ENCODE measurements at places on chromosomes 3 and 15.
A peak's percentile ranks its signal among the peaks of the same experiment; 100 is the strongest.

GRCh38 chr3:31133541-31133940, 239.1 kb upstream of the GADL1 start:
- DNase-seq: no peak

DNA sequence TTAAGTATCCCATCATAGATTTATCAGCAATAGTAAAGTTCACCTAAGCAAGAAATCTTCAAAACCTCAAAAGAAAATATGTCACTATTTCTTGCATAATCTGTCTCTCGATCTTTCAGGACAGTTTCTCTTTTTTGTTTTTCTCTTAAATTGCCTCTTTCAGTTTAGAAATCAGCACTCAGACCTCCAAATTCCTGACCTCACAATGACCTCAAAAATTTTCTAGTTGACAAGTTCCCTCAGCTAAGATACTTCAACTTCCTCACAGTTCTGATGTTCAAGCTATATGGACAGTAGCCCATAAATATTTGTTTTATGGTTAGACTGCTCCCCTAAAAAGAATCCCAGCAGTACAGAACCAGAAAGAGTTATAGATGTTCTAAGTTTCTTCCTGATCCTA, 24.1 kb downstream of the SLC24A5 start:
- no peak for DNase-seq

- DNase-seq: no peak
These were observed 133.5 kb downstream of the PDZRN3 start for GRCh38 chr3:73491287-73491662.

DNA sequence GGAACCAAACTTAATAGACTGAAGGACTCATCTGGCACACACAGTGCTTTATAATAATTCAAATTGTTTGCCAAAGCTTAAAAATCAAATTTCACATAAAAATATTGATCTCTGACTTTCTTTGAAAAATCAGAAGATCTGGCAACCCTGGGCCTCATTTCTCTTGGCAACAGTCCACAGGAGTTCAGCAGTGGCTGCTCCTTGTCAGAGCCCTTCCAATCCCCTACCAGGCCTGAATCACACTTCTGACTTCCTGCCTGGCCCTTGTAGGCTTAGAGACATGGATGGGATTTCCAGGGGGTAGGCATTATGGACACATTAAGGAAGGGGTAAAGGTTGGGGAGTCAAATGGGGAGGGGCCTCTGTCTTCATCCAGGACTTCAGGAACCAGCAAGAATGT, 55.5 kb downstream of the PLS1 start:
- no peak for DNase-seq

GRCh38 chr3:49377483-49377882, 19.3 kb upstream of the GPX1 start:
- no peak for DNase-seq

DNA sequence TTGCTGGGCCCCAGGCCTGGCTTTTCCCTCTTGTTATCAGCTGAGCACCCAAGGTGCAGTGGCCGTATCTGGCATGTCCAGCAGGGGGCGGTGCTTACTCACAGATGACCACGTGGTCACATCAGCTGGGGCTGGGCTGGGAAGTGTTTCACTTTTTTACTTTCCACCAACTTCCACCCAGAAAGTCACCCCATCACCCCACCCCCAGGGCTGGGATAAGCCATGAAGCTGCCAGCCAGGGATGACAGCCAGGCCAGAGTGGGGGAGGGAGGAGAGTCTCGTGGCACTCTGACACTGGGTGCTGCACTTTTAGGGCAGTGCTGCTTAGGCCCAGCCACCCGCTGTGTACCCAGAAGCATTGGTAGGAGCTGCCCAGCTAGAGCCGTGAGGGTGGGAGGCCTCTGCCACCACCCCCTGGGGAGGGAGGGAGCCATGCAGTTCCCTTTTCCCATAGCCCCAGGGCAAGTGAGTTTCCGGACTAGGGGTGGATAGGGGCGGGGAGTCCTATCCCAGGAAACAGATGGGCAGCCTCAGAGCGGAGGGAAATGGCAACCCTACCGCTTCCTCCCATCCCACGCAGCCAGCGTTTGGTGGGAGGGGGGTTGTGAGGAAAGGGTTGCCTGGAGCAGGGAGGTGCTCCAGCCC, 6.1 kb downstream of the PPCDC start:
- DNase-seq: peak; percentile 90

GRCh38 chr15:39327005-39327730, 253.7 kb upstream of the THBS1 start:
- DNase-seq: no peak

- no peak for DNase-seq
These were observed 33.4 kb upstream of the RAD18 start for GRCh38 chr3:8996681-8997121.

- no peak for DNase-seq
These were observed 470.4 kb downstream of the ROBO1 start for GRCh38 chr3:79297245-79297960.

GRCh38 chr3:38027466-38028465, 1.7 kb downstream of the PLCD1 start:
- DNase-seq: no peak

GRCh38 chr3:195828762-195829161, 17.0 kb upstream of the MUC4 start:
- DNase-seq: no peak

DNA sequence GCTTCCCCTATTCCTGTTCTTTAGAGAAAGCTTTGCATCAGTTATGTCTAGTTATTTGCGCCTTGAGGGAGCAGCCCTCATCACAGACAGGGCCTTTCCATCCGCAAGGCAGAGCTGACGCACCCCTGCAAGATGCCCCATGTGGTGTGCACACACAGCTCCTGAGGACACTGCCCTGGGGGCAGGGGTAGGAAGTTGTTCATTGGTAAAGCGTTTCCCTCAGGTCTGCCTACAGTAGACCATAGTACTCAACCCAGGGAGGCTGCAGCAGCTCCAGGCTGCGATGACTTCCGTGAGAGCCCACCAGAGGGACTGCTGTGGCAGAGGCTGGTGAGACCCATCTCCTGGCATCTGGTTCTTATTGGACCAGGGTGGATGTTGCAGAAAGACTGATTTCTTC, 55.1 kb upstream of the PLXNA1 start:
- DNase-seq: no peak

DNA sequence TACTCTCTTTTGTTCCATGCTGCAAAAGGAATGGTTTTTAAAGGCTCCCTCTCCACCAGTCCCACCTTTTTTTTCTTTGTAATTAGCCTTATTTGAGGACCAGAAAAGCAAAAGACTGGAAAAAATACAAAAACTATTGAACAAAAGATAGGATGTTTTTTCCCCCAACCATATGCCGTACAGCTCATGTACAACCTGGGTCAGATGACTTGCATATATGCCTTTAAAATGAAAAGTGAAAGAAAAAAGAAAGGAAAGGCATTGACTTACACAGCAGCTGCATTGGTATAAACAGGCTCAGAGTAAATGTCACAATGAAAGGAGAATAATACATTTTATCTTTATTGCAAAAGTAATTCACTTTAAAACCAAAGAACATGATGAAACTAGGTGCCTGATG, 69.5 kb upstream of the CMC1 start:
- no peak for DNase-seq

DNA sequence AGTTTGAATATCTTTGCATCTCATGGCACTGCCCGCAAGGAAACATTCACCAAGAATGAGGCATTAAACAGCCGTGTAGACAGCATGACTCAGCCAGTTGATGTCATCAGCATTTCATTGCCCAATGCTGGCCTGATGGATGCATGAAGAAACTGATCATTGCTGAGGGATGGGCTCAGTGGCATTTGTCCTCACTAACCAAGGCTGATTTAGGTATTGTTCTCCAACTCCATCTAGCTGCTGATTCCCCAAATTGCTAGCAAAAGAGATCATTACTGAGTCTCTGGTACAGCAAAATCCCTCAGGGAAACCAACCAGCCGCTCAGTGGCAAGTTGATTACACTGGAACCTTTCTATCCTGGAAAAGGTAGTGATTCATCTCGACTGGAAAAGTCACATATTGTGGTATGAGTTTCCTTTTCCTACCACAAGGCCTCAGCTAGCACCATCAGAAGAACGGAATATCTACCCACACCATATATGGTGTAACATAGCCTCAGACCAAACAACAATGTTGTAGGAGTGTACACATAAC, 186.5 kb upstream of the GAP43 start:
- DNase-seq: no peak

DNA sequence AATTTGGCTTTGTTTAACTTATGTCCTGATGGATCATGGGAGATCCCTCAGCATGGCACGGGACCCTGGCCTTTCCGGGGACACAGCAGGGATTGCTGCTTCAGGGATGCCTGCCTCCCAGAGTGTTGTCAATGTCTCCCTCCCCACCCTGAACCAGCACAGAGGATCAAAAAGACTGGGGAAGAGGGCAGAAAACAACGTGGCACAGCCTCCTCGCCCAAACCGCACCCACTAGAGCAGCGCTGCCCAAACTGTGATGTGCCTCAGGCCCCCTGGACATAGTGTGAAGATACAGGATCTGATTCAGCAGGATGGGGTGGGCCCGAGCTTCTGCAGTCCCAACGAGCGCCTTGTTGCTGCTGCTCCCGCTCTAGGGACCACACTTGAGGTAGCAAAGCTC, 34.5 kb downstream of the SLC6A20 start:
- no peak for DNase-seq

DNA sequence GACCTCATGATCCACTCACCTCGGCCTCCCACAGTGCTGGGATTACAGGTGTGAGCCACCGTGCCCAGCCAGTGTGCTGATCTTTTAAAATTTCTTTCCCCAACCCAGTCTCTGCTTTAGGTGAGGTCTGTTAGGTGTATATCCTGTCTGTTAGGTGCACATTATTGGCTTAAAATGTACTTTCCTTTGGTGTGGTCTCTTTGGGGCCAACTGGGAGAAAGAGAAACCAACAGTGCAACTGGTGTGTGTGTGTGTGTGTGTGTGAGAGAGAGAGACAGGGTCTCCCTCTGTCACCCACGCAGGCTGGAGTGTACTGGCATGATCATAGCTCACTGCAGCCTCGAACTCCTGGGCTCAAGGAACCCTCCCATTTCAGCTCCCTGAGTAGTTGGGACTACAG, 50.3 kb upstream of the GNB5 start:
- no peak for DNase-seq

- DNase-seq: no peak
These were observed 257.4 kb downstream of the SQOR start for GRCh38 chr15:45892182-45892581.

DNA sequence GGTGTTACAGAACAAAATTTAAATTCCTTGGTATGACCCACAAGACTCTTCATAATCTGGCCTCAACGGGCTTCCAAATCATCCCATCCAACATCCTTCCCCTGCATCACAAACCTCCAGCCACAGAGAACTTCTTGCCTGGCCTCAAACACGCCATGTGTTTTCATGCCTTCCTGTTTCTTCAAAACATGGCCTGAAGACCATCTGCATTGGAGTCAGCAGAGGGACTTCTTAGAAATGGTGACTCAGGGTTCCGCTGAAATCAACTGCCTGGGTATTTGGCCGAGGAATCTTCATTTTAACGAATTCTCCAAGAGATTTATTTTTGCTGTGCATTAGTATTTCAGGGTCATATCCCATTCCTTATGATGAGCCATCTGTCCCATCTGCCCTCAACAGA, 138.1 kb upstream of the RAP2B start:
- no peak for DNase-seq

GRCh38 chr3:197001972-197002700, 27.5 kb downstream of the MELTF start:
- no peak for DNase-seq

- DNase-seq: no peak
These were observed 1144.5 kb downstream of the TUSC7 start for GRCh38 chr3:117853923-117854668.

- no peak for DNase-seq
These were observed 30.3 kb upstream of the SKOR1 start for GRCh38 chr15:67794832-67795574.

All from hematopoietic multipotent progenitor cell treated with erythropoietin and hydrocortisone succinate and interleukin-3 and kit ligand, for 15 days (in vitro differentiated cells).